Activated CD4-positive, CD25-positive, alpha-beta regulatory T cell treated with anti-CD3 and anti-CD28 coated beads, Interleukin-2, amount 50 U/mL, for 72 hours (primary cell): ENCODE measurements at places on chromosomes 7 and 10.

GRCh38 chr7:123787220-123788007 is 38.6 kb upstream of the WASL start:
- DNase-seq: no peak

DNA sequence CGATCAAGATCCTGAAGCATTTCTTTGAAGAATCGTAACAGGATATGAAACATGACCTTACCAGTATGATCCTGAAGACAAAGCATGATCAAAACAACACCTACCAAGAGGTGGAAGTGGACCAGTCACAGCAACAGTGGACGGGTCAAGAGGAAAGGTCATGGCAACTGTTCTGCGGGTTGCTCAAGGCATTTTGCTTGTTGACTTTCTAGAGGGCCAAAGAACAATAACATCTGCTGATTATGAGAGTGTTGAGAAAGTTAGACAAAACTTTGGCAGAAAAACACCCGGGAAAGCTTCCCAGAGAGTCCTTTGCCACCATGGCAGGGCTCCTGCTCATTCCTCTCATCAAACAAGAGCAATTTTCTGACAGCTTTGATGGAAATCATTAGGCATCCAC is 65.6 kb upstream of the LRRC18 start:
- DNase-seq: no peak

GRCh38 chr10:100186253-100187212 is 704 bp upstream of the ERLIN1 start:
- no peak for DNase-seq

- DNase-seq: no peak
These were observed 154.5 kb downstream of the SGMS1 start for GRCh38 chr10:50469288-50469687.

- no peak for DNase-seq
These were observed at the start of gene LZTS2 for GRCh38 chr10:100999742-101000126. Gene LZTS2 (plus strand): TSS chr10:100999808. CDS start chr10:101002539, 2,731 bp downstream.

DNA sequence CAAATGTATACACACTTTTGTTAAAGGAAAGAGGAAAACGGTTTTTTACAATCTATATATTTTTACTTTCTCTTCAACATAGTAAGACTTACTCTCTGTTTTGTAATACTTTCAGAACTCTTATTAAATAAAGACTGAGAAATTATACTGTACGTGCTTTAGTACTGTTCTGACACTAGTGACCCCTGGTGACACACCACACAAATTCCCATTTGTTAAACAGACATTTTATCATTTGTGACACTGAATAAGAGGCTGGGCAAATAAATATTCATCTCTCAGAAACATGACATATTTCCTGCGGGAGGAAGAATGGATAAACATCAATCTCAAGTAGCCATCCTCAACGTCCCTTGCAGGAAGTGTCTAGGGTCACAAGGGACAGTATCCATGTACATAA is 68.9 kb upstream of the ZNF33B start:
- no peak for DNase-seq

GRCh38 chr7:106625678-106626301 is 35.2 kb downstream of the CCDC71L start:
- no peak for DNase-seq

DNA sequence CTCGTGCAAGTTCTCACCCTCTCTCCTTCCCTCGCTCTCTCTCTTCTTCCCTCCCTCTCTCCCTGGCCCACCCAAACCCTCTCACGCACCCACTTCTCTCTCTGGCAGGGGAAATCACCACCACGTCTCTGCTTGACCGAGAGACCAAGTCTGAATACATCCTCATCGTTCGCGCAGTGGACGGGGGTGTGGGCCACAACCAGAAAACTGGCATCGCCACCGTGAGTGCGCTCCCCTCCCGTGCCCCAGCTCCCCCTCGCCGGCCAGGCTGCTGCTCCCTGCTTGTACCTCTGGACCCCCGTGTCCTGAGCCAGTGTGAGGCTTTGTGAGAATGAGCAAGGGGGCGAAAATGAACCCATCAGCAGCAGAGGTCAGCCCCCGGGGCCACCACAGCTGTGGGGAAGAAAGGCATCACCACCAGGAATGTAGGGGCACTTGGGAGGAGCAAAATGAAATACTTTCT is 25.5 kb downstream of the C10orf105 start:
- no peak for DNase-seq

DNA sequence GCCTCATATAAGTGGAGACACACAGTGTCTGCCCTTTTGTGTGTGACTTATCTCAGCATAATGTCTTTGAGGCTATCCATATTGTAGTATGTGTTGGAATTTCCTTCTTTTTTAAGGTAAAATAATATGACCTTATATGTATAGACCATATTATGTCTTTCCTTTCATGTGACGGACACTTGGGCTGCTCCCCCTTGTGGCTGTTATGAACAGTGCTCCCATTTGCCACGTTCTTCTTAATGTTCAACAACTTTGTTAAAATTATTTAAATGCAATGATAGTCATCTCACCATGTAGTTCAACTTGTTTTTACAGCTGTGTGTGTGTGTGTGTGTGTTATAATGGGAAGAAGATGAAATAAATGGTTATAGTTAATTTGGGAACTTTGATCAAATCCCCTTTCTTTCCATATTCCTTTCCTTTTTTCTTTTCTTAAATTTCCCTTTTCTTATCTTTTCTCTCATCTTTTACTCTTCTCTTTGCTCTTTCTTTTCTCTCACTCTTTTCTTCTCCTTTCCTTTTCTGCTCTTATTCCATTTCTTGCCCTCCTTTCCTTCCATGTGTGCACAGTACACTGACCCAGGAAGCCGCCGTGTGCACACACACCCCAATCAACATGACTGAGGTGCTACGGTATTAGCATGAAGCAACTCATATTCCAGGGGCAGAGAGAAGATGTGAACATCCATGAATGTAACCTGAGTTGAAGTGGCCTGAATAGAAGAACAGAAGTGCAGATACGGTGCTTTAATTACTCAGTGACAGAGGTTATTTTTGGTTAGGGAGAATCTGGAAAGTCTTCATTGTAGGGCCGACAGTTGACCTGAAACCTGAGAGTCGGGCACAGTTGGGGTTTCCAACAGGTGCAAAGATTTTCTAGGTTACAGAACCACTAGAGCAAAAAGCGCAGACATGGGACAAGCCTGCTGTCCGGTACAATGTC is 596.6 kb downstream of the SDK1 start:
- peak; percentile 40 for DNase-seq

- DNase-seq: no peak
These were observed 159.7 kb downstream of the CELF2 start for GRCh38 chr10:11177381-11177780.

DNA sequence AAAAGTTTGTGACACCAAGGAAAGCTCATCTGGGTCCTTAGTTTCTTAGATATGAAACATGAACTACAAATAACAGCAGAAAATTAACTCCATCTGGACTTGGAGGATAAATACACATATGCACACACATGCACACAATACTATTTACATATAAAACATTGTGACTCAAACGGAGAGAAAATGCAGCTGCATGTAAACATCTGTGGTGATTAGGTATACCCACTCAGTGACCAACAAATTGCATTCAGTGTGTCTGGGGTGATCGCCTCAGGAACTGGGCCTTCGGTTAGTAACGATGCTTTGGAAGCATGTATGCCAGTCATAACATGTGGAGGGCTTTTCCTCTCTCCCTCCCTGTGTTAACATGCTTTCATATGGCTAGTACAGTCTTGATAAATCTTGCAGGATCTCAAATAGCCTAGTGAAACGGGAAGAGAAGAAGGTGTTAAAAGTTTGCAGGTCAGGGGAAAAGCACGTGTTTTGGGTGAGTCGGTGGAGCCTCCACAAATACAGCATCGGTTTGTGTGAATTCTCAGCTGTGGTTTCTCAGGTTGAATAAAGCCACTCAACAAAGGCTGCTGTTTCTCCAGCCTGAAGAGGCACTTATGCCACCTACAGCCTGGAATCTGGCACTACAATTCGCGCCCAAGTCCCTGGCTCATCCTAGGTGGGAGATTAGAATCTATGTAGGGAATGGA is 8.7 kb upstream of the GLRX3 start:
- DNase-seq: no peak

DNA sequence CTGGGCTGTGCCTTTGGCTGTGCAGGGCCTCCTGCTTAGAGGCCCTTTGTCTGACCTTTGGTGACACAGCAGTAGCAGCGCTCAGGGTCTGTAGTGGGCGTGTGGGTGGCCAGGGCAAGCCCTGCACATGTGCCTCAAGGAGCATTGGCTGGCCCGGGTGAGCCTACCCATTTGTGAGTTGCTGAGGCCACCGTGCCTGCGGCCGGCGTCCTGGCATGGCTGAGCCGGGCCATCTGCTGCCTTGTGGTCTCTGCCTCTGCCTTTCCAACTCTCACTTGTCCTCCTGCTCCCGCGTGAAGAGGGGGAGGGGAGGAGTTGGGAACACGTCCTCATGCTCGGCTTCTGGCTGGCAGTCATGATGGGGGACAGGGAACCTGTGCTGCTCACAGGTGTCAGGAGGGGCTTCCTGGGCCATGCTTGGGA is 9.2 kb upstream of the ORAI2 start:
- no peak for DNase-seq

GRCh38 chr7:151938550-151938949 is 17.7 kb upstream of the GALNTL5 start:
- no peak for DNase-seq

DNA sequence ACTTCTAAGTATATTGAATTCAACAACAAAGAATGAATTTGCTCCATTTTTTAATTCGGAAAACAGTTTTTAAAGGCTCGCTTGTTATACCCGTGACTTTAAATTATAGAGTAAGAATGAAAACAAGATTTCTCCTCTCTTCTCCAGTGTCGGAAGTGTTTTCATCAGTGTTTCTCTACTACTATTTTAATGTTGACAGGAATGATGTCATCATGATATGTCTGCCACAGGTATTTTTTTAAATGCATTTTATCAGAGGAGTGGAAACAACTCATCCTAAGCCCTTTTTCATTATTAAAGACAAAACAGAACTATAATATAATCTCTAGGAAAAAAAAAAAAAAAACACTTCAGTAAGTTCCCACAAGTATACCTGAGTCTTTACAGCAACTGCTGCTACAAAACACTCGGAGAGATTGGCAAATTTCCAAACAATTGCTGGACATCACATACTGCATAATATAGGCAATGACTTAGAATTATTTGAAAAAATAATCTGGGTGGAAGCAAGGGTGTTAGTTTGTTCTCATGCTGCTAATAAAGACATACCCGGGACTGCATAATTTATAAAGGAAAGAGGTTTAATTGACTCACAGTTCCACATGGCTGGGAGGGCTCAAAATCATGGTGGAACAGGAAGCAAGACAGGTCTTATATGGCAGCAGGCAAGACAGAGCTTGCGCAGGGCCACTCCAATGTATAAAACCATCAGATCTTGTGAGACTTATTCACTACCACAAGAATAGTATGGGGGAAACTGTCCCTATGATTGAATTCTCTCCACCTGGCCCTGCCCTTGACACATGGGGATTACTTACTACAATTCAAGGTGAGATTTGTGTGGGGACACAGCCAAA is 4.8 kb upstream of the RNF32 start:
- no peak for DNase-seq

DNA sequence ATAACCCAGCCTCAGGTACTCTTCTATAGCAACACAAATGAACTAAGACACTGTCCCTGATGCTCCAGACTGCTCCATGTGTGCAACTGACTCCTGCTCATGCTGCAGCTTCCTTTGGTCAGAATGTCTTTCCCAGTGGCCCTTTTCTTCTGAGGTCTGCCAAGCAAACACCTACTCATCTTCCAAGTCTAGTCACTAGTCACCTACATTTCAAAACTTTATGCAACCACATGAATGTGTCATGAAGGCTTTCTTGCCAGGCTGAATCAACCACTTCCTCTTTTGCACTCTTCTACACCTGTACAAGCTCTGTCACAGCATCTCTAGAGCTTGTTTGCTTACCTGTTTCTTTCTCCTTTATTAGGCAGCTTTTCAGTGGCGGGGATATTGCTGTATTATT is 75.8 kb downstream of the LSMEM1 start:
- no peak for DNase-seq

DNA sequence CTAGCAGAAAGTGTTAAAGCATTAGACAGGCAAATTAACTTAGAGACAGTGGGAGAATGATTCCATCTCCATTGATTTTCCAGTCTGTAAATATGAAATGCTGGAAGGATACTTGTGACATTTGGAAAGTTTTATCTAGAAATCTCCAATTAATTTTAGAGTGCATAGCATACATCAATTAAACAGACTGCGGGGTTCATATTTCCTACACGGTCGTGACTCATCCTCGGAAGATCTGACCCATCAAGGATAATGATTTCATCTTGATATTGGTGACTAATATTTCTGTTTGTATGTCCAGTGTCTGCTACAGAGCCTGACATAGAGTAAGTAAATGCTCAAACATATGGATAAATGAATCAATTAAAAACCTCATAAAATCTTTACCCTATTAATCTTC is 474.9 kb downstream of the KCNMA1 start:
- DNase-seq: no peak

DNA sequence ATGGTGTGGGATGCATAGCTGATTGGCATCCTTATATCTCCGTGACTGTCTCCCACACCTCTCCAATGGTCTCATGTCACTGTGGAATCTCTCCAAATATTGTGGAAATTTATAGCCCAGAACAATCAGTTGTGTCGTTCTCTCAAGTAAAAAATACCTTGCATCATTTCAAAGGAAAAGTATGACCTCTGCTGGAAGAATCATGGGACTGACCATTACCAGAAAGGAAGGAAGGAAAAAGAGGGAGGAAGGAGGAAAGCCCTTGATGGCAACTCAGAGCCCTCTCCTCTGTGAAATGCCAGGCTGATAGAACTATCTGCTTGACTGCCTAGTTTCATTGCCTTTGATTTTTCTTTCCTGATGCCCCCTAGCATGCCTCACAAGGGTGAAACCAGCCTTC is 76.3 kb downstream of the FOXI2 start:
- no peak for DNase-seq

DNA sequence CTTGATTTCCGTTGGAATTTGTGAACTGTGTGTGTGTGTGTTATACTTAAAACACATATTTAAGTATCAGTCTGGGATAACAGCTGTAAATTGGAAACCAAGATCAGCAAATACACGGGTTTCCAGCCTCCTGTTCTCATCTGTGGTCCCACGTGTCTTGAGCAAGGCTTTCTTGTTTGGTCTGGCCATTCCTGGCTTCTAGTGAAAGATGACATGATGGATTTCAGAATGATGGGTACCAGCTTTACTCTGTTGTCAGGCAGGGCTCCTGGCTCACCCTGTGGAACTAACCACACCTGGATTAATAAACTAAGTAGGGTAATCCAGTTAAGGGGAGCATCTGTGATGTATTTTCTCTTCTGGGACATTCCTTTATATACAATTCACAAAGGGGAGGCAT is 346.2 kb upstream of the AOAH start:
- DNase-seq: no peak

DNA sequence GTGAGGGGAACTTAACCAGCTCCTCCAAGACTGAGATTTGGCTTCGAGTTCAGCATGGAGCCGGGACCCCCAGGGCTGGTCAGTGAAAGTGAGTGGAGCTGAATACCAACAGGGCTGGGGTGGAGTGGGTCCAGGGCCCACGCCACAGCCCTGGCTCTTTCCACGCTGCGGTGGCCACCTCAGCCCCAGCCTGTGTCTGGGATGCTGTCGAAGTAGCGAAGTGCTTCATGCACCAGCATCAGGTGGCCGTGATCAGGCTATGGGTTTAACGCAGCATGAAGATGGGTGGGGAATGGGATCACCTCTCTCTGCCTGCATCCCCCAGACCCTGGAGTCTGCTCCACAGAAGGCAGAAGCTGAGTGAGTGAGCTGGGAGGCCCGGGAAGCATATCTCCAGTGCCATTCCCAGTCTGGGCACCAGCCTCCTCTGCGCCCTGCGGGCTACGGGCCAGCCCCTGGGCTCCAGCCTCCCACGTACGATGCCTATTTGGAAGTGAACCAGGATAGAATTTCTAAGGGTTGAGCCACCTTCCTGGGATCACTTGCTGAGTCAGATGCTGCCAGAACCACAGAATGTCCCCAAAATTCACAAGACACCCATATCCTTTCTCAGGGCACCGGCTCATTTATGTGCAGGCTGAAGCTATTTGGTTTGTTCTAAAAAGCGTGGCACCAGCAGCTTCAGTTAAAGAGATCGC is 131.1 kb upstream of the CHST15 start:
- no peak for DNase-seq
